NCI-H345 (cell line): ENCODE measurements at places on chromosomes 6 and 20.

DNA sequence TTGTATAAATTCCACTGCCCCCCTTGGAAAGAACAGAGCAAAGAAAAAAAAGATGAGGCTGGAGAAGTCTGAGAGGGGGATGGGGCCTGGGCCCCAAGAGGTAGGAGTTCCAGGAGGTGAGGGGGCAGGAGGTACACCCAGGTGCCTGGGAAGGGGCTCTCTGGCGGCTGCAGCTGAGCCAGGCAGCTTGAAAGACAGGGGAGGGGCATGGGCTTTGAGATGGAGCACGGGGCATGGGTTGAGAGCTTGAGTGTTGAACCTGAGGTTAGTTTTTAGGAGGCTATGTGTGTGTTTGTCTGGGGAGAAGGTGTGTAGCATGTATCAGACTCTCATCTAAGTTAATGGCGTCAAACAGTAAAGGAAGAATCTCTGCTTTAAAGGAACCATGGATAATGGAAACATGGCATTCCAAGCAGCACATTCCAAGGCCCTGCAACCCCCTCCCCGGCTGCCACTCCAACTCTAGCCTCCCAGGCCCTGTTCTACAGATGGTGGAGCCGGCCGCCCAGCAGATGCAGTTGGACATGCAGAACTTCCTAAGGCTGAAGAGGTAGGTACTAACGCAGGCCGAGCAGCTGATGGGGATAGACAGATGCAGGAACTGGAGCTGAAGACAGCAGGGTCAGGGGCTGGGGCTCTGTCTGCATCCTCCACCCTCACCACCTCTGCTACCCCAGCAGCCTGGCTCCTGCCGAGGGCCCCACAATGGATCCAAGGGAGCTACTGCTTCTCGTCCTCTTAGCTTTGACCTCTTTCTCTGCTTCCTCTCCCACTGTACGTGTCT, 42.1 kb downstream of the MDFI start:
- DNase-seq: no peak

GRCh38 chr6:44805238-44805846, 417.8 kb downstream of the CDC5L start:
- DNase-seq: no peak

- no peak for DNase-seq
Measured at GRCh38 chr20:23396950-23397627, 24.2 kb downstream of the NAPB start.

DNA sequence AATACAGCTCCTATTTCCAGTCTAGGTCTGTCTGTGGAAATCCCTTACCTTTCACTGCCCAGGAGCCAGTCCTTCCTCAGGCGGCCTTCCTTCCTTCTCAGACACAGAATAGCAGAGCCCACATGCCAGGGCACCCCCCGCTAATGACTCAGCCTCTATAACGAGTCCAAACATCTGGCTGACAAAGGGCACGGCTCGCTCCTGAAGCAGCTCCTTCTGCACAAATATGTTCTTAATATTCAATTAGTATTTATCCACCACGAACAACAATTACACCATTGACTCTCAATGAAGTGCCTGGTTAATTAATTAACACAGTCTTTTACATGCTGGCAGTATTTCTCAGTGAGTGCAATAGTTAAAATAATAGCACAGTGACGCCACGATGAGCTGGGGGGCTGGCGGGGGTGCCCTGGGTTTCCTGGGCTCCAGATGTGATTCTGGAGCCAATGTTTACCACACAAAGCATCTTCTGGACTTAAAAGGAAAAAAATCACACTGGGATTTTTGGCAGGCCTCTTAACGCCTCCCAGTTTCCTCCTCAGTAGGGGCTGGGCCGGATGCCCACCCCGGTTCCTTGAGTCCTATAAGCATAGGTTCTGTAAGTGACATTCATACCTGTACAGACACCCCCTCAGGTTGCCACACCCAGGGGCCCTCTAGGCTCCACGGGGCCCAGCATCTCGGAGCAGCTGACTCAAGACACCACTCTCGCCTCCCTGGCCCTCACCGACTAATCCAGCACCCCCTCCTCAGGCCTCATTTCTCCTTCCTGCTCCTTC, 158.6 kb upstream of the MLN start:
- DNase-seq: no peak

DNA sequence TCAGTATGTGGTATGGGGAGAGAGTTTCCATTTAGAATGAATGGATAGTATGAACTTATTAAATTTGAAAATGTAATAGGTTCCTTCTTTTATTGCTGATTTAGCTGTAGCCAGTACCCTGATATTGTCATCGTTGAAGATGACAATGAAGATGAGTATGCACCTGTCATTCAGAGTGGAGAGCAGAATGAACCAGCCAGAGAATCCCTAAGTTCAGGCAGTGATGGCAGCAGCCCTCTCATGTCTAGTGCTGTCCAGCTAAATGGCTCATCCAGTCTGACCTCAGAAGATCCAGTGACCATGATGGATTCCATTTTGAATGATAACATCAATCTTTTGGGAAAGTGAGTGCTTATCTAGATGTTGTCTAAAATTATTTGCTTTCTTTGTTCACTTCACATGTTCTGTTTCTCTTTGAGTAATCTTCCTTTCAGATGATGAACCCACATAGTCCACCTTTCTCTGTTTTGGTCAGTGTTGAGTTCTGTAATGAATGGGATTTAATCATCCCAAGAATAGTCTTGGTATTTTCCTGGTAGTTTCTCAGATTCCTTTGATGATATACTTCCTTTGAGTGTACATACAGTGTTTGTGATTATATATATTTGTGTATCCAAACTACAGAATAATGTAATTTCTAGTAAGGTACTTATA, 23.3 kb downstream of the HSF2 start:
- no peak for DNase-seq

DNA sequence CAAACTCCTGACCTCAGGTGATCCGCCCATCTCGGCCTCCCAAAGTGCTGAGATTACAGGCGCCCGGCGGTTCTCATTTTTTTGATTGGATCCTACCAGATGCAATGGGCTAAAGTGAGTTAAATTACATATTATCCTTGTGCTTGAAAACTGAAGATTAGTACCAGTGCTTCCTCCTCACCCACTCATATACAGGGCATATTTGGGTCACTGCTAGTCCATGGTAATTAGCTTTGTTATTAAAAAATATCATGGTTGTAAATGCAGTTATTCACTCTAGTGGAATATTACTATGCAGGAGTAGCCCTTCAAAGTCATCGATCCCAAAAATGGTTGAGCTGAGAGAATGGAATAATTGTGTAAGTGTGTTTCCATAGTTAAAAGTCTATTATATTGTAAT, 26.5 kb downstream of the ZNF292 start:
- no peak for DNase-seq

DNA sequence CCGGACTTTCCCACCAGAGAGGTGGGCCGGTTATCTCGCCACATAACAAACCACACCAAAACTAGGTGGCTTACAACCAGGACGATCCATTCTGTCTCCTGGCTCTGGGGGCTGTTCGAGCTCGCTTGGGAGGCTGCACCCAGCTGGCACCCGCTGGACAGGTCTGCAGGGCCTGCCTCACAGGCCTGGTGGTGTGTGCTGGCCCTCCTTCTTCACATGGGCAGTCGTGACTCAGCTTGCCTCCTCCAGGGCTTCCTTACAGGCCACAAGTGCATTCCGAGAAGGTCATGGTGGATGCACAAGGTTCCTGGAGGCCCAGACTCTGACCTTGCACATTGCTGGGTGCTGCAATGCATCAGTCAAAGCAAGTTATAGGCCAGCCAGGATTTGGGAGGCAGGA, 34.2 kb downstream of the FOXF2 start:
- DNase-seq: no peak
